ENCODE measurements at places on chromosomes 7 and 10.

GRCh38 chr10:13882119-13882711 lies 295.4 kb downstream of the PRPF18 start:
- no peak for DNase-seq

DNA sequence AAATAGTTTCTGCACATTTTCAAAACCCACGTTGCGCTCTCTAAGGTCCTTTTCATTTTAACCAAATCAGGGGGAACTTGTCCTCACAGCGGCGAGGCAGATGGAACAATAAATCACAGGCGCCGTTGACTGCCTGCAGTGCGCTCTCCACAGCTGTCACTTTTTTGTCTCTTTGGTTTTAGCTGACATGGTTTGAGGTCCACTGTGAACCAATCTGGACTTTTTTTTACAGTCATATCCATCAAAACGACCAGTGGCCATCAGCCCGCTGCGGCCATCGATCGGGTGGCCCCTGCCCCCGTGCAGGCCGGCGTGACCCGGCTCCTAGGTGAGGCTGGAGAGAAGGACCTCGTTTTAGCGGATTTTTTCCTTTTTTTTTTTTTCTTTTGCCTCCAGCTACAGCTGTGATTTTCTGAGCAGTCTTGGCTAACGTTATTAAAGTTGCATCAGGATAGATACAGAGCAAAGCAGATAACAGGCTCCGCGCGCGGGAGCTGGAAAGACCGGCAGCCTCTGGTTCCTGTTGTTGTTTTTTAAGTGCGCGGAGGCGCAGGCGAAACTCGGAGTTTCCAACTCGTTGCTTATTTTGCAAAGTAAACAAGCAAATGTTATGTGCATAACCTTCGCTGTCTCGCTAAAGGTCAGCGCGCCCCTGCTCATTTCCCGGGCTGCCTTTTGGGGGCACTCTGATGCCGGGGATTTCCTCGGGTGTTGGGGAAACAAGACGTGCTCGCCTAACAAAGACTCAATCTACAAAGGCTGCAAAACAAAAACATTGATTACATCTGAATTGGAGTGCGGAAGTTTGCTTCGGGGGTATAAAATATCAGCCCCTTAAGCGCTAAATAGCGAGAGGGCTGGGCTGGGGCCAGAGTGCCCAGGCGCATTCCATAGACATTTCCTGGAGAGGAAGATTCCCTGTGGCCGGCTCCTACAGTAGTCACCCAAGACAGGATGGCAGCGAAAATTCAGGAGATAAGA lies 414.8 kb upstream of the MKI67 start:
- no peak for DNase-seq

DNA sequence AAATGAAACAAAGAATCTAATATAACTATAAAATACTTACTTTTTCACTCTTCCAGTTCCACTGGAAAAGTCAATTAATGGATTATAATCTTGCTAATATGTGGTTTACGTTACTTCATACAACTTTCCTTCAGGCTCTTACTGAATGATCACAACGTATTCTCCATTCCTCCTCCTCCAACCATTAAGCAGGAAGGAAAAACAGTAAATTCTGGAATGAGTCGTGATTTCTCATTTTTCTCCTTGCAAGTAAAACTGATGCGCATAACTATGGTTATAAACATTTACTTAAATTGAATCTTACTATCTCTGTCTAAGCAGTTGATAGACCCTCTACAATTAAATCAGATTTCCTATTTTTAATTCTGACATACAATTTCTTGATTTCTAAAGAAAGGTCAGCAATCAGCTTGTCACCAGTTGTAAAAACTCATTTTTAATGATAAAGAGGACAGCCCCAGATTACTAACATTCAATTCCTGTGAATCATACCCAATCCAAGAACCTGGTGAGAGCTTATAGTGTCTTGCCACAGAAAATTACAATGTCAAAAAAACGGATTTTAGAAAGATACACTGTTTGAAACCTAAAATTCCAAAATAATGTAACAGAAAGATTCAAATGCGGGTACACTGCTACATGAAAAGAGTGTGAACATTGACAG lies 64.3 kb downstream of the EZH2 start:
- no peak for DNase-seq

DNA sequence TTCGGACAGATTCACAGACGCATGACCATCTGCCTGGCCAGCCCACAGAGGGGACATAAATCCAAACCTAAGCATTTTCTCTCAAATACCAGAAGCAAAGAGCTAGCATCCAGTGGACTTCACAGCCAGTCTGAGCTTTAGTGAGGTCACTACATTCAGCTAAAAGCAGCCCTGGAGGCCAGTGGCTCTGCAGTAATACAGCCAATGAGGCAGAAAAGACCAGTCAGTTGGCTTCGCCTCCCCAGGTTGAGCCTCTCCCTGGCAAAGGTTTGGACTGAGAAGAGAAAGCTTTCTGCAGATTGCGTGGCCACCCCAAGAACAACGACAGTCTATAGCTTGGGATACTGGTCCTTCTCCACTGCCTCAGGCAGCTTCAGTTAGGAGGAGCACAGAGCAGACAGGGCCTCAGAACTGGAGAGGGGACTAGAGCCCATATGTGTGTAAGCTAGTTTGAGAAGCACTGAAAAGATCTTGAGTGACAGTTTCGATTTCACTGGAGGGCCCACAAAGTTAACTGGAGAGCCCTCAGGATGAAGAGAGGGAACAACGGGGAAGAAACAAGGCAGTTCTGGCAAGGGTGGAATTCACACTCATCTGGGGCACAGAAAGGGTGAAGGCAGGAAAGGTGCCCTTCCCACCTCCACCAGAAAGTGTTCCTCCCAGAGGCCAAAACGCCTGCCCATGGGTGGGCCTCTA lies 3.8 kb downstream of the WDR91 start:
- DNase-seq: no peak

DNA sequence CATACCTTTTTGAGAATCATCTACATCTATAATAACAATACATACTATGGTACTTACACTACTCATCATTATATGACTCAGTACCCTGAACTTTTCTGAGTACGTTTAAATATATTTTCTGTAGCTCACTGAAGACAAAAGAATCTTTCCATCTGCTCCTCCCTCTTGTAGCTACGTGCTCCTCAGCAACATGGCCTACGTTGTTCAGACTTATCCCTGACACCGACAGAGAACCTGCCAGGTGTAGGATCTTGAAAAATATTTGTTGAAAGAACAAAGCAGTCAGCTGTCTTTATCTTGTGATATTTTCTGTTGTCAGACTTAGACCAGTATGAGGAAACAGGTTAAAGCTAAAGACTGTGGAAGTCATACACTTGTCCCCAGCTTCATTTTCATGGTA lies 356.0 kb upstream of the MYO3A start:
- DNase-seq: no peak

- DNase-seq: no peak
These were observed 80.7 kb downstream of the CUX1 start for GRCh38 chr7:101898106-101898505.

DNA sequence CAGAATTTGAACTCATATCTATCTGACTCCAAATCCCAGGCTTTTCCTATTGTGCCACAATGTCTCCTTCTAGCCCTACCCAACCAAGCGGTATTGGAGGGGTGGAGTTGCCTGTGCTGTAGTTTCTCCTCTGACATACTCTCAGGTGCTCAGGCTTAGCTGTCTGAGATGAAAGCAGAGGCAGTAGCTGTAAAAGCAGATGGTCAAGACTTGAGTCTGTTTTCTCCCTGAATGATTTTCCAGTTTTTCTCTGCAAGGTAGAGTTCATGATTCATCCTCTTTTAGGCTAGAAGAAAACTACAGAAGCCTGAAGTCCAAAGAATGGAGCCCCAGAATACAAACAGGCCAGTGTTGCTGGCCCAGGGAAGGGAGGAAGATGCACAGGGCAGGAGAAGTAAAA lies 130.0 kb downstream of the PDE1C start:
- DNase-seq: no peak

DNA sequence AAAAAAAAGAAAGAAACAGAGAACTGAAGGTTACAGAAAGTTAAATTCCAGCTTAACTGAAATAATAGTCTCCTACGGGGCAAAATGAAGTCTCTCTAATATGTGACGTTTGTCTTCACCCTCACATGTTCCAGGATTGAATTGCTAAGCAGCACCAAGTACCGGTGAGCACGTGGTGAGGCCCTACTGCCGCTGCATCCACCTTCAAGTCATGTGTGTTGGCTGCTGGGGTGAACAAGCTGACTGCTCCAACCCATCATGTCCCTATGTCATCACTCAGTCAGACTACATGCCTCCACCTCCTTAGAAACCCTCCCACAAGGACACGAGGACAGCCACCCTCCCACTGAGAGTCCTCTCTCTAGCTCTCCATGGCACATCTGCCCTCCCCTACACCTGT lies 35.4 kb upstream of the NPFFR1 start:
- no peak for DNase-seq

- no peak for DNase-seq
These were observed 13.1 kb upstream of the CAMK2G start for GRCh38 chr10:73887294-73888039.

DNA sequence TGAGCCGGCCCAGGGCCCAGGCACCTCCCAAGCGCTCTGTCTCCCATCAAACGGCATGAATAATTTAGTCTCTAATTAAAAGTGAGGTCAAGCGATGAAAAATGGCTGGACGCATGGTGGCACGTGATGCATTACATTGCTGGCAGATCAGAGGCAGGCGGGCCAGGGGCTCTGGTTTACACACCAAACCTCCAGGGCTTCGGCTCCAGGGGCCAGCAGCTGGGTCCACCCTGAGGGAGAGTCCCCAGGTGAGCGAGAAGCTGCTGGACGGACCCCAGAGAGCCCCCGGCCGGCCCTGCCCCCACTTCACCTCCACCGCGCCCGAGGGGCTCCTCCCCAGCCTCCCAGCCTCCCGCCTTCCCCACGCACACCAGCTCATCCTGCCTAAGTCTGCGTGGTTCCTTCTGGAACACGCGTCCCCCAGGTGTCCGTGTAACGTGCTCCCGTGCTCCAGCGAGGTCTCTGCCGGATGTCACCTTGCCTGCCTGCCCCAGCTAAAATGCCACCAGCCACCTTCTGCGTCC lies 23.2 kb downstream of the UNCX start:
- no peak for DNase-seq

- DNase-seq: no peak
These were observed 68.0 kb upstream of the INSIG1 start for GRCh38 chr7:155229548-155230168.

GRCh38 chr10:33483124-33483815 lies 148.8 kb upstream of the NRP1 start:
- DNase-seq: no peak

GRCh38 chr7:139132887-139133286 lies 23.4 kb upstream of the ZC3HAV1 start:
- no peak for DNase-seq

- DNase-seq: no peak
These were observed 90.4 kb downstream of the KIAA1549 start for GRCh38 chr7:138890499-138891445.

DNA sequence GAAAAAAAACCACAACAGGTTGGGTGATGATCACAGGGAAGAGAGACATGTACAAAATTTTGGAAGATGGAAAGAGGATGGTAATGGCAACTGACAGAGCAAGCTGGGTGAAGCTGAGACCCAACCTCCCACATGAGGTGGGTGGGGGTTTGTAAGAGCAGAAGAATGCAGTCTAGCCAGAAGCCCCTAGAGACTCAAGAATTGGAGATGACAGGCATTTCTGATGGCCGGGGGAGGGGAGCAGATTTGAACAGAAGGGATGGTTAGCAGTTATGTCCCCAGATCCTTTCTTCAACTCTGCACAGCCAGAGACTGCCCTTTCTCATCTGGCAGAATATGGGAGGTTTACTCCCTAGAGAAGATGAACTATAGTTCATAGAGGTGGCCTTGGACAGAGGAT lies 208.0 kb downstream of the GALNT17 start:
- DNase-seq: no peak

GRCh38 chr7:71414490-71414889 lies 282.5 kb downstream of the GALNT17 start:
- DNase-seq: no peak

- DNase-seq: no peak
These were observed 32.2 kb upstream of the TRIL start for GRCh38 chr7:28990200-28990960.

DNA sequence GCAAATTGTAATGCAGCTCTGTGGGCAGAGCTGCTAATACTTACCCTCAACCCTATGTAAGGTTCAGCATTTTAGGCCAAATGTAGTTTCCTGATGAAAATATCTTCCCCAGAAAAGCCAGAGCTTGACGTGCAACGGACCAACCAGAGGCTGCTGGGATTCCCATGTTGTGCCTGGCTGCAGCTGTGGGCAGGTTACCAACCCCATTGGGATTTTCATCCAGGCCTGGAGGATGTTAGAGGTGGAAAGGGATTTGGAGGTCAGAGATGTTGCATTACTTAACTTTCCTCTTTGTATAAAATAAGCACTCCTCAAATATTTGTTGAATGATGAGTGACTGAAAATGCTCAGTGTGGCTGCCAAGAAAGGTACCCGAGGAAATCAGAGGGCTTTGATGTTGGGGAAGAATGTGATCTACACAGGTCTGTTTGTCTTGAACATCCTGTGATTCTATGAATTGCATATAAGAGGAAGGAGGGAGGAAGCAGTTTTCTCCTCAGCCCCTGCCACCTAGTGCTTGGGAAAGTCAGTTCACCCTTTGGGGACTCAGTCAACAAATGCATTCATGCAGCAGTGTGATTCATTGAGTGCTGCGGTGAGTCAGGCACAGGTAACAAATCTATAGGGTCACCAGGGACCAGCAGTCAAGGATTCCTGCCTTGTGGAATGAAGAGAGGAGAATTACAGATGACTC lies 487.2 kb downstream of the RPS24 start:
- peak; percentile 18 for DNase-seq

- no peak for DNase-seq
These were observed 65.9 kb downstream of the DGKB start for GRCh38 chr7:14836571-14837189.

- no peak for DNase-seq
These were observed 403.7 kb downstream of the RPS24 start for GRCh38 chr10:78437407-78437768.

DNA sequence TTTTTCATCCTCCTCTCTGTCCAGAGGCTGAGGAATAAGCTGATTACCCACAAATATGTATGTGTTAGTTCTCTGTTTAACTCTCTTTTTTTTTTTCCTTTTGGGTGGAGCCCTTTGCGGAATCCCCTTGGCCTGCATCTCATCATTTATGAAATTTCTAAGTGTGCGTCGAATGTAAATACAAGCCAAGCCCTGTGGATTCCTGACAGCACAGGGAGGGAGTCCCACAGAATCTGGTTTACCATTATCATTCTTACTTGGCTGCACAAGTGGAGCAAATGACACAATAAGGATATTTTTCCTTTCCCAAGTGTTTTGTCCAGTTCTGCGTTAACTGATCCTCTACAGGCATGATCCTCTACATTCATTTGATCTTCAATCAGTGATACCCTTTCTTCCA lies 11.4 kb downstream of the STK31 start:
- DNase-seq: no peak

- no peak for DNase-seq
These were observed 2.2 kb downstream of the FZD8 start for GRCh38 chr10:35639728-35640401.

DNA sequence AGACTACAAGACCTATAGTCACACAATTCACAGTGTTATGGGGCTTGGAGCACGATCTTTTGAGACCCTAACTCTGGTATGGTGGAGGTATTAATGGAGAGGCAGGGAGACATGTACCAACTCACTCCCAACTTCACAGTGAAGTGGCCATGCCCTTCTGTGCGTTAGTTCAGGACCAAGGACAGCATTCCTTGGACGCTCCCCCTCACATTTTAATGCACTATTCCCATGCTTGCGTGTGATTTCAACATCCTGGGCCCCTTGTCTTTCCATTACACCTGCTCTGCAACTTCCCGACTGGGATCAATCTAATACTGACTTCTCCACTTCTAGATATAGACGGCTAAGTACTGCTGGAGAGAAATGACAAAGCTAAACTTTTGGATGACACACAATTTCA lies 72.7 kb downstream of the PLCE1 start:
- DNase-seq: no peak

GRCh38 chr10:33010132-33011037 lies 52.4 kb upstream of the ITGB1 start:
- no peak for DNase-seq
